Activated B cell treated with CpG ODN at 0.5 μM for 24 hours (primary cell): ENCODE measurements at places on chromosomes 3 and 15. TPM values are rescaled to one million over a fixed set of nuclear protein-coding genes. Genes with fewer than 3 reads are reported as not detected.

- no peaks in the 10 kb centered on the region for H3K27me3 ChIP-seq
- H3K4me1 ChIP-seq: no peaks in the 10 kb centered on the region
- no peak for DNase-seq
- H3K4me3 ChIP-seq: no peak overlapping the region
- H3K36me3 ChIP-seq: peaks cover 6% of the 10 kb centered on the region
- H3K27ac ChIP-seq: no peak overlapping the region
These were observed 30.4 kb upstream of the OR4F6 start for GRCh38 chr15:101772921-101773320.

GRCh38 chr3:9976721-9977709 is 9.6 kb downstream of the EMC3 start:
- H3K4me1 ChIP-seq: peaks cover 3% of the 10 kb centered on the region
- no peak overlapping the region for H3K4me3 ChIP-seq
- H3K27me3 ChIP-seq: no peaks in the 10 kb centered on the region
- no peak for DNase-seq
- no peak overlapping the region for H3K27ac ChIP-seq

- H3K27ac ChIP-seq: no peak overlapping the region
- no peak overlapping the region for H3K4me3 ChIP-seq
- no peaks in the 10 kb centered on the region for H3K27me3 ChIP-seq
These were observed 239.9 kb upstream of the ATP10A start for GRCh38 chr15:26103002-26103404.

GRCh38 chr15:57205996-57206395 is 170.3 kb upstream of the CGNL1 start:
- no peaks in the 10 kb centered on the region for H3K27me3 ChIP-seq
- peaks cover 9% of the 10 kb centered on the region for H3K36me3 ChIP-seq
- no peak overlapping the region for H3K27ac ChIP-seq
- H3K4me1 ChIP-seq: peaks cover 20% of the 10 kb centered on the region

DNA sequence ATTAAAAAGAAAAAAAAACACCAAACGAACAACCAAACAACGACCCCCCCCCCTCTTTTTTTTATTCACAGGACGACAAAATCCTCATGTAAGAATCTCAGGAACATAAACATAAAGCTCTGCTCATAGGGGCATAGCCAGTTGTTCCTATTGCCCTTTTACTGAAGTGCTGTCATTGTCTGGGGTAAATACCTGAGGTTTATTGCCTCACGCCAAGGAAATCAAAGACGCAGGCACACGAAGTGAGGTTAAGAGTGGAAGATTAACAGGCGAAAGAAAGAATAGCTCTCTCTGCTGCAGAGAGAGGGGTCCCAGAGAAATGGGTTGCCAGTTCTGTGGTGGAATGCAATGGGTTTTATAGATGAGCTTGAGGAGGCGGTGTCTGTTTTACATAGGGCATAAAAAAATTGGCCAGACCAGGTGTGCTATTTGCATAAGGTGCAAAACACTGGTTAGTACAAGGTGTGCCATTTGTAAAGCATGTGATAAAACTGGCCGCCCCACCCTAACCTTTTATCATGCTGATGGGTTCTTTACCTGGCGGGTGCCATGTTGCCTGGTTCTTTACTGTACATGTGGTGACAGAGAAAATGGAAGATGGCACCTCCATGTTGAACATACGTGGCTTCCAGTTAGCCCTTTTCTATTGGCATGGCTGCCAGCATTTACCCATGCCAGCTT is 257.6 kb upstream of the ZPLD1 start:
- no peak overlapping the region for H3K4me3 ChIP-seq
- H3K4me1 ChIP-seq: peaks cover 6% of the 10 kb centered on the region
- H3K27me3 ChIP-seq: no peaks in the 10 kb centered on the region
- no peak for DNase-seq
- H3K27ac ChIP-seq: no peak overlapping the region

DNA sequence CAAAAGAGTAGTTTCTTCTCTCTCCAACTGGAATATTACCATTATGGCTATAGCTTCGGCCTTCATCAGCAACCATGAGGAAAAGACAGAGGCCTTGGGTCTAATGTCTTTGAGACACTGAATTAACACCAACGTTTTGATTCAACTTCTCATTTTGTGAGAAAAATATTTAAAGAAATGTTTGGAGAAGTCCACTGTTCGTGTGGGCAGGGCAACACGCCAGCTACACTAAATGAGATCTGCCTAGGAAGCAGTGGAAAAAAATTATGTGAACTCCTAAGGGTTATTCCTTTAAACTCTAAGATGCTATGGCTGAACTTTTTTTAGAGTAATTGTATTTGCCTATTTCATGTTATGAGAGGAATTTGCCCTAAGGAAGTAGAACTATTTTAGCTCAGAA is 41.8 kb downstream of the NCEH1 start:
- no peak overlapping the region for H3K4me3 ChIP-seq
- H3K4me1 ChIP-seq: peaks cover 11% of the 10 kb centered on the region
- H3K27ac ChIP-seq: no peak overlapping the region

DNA sequence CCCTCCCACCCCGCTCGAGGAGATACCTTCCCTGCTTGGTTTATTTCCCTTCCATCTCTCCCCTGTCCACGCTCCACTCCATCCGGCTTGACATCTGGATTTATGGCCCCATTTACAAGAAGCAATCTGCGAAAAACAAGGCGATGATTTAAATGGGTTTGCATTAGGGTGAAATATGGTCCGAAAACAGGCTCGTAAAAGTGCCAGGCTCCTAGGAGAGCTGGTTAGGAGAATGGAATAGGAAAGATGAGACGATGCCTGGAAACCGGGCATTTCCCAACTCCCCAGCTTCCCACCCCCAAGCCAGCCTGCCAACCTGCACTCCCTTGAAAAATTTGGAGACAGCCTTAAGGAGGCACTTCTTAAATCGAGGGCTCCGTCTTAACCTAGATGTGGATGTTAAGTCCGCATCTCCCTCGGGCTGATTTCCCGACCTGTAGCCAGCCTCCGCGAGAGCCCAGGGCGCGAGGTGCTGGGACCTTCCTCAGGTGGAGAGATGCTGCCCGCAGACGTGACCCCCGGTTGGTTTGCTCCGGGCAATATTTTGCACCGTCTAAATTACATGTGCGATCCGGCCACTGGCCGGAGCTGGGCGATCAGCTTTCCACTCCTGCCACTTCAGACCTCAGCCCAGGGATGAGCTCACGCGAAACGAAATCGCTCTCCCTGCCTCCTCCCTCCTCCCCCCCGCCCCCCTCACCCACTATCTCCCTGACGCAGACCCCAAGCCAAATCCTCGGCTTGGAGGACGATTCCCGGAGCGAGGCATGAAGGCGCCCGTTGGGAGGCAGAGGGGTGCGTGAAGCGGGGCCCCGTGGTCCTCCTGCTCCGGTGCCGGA is 1.3 kb downstream of the GRM7 start:
- no peaks in the 10 kb centered on the region for H3K36me3 ChIP-seq
- no peak overlapping the region for H3K4me3 ChIP-seq
- H3K27ac ChIP-seq: no peak overlapping the region
- H3K27me3 ChIP-seq: peaks cover 15% of the 10 kb centered on the region
- no peak for DNase-seq

DNA sequence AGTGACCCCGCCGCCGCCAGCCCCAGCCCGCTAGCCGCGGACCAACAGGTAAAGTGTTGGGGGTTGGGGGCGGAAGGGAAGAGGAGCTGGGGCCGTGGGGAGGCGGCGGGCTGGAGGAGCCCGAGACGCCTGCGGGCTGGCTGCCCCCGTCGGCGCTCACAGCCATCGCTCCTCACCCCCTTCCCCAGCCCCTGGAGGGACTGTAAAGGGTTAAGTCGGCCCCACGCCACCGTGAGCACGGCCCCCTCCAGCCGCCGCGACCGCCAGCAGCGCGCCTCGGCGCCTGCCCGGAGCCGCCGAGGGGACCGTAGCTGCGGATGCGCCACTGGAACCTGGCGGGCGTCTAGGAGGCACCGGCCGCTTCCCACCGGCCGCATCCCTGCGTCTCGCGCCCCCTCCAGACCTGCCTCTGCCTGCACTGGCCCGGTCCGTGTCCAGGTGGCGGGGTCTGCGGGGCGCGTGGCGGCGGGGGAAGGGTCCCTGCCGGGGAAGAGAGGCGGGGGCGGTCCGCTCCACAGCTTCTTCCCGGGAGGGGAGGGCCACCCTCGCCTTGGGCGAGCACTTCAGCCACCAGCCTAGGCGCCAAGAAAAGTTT is 522 bp downstream of the MED12L start:
- peak; percentile 29 for DNase-seq
- H3K36me3 ChIP-seq: no peaks in the 10 kb centered on the region
- peak overlapping the region; percentile 89 for H3K4me3 ChIP-seq

GRCh38 chr3:190339130-190339529 is 16.9 kb upstream of the CLDN1 start:
- H3K27ac ChIP-seq: no peak overlapping the region
- H3K4me3 ChIP-seq: no peak overlapping the region
- no peaks in the 10 kb centered on the region for H3K36me3 ChIP-seq

DNA sequence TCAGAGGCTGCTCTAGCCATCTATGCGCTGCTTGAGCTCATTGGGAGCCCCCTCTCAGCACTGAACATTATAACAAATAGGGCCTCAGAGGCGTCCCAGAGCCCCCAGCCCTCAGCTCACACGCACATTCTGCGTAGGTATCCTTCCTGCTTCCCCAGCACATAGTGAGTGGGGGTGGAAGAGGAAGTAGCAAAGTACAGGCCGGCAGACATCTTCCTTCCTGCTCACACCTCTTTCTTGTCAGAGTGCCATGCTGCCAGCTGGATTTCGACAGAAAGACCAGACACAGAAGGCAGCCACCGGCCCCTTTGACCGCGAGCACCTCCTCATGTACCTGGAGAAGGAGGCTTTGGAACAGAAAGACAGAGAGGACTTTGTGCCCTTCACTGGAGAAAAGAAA is 16.6 kb downstream of the TMOD2 start:
- H3K36me3 ChIP-seq: peaks cover 41% of the 10 kb centered on the region
- no peak overlapping the region for H3K4me3 ChIP-seq
- H3K27ac ChIP-seq: peak overlapping the region; percentile 77
- H3K4me1 ChIP-seq: peaks cover 10% of the 10 kb centered on the region

DNA sequence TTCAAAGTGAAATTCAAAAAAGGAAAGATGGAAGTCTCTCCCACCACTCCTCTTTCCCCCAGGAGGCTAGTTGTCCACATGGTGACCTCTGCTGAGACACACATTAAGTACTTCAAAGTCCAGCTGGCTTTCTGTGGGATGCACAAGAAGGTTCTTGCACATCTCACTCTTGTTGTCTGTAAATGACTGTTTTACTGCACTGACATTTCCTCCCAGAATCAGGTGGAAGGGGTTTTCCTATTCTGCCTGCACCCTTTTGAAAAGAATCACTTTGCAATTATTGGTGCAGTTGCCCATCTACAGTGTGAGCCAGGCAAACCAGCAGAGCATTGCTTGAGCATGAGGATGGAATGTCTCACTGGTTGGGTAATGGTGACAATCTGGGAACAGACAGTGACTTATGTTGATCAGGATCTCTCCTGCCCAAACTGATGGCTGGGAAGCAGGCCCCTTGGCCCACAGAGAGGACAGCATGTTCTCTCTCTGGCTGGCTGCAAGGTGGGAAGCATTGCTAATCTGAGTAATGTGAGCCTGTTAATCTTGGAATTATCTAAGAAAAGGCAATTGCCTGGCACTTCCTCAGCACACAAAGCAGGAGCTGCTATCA is 347.7 kb upstream of the SATB1 start:
- H3K4me1 ChIP-seq: no peaks in the 10 kb centered on the region
- no peak for DNase-seq
- H3K27ac ChIP-seq: no peak overlapping the region

GRCh38 chr15:40085266-40085665 is 23.4 kb downstream of the BMF start:
- no peak for DNase-seq
- peak overlapping the region; percentile 65 for H3K27ac ChIP-seq
- peaks cover 67% of the 10 kb centered on the region for H3K4me1 ChIP-seq

DNA sequence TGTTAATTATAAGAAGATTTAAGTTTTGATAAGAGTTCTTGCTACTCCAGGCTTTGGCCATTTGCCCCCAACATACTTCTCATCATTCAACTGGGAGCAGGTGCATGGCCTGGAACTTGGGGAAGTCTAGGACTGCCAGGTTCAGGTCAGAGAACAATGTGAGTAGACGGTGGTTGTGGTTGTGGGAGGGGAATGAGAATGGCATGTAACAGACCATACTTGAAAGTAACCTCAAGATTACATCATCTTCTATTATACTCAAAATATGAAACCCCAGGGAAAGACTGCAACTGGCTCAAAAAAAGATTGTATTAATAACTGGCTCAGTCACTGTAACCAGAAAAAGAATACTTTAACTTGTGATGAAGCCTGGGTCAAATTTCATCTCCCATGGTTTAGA is 364.9 kb upstream of the DPPA4 start:
- H3K4me3 ChIP-seq: no peak overlapping the region
- H3K4me1 ChIP-seq: no peaks in the 10 kb centered on the region
- H3K27me3 ChIP-seq: no peaks in the 10 kb centered on the region

GRCh38 chr3:153976891-153977554 is 144.2 kb upstream of the ARHGEF26 start:
- H3K36me3 ChIP-seq: no peaks in the 10 kb centered on the region
- no peak overlapping the region for H3K4me3 ChIP-seq
- H3K4me1 ChIP-seq: no peaks in the 10 kb centered on the region
- no peak overlapping the region for H3K27ac ChIP-seq

- H3K4me3 ChIP-seq: no peak overlapping the region
- peaks cover 21% of the 10 kb centered on the region for H3K27me3 ChIP-seq
- DNase-seq: no peak
- H3K27ac ChIP-seq: no peak overlapping the region
These were observed 2.1 kb downstream of the FAM240A start for GRCh38 chr3:46614431-46614830.

GRCh38 chr3:127673191-127674100 is 694 bp downstream of the ABTB1 start:
- peak; percentile 16 for DNase-seq
- H3K27ac ChIP-seq: peak overlapping the region; percentile 53

GRCh38 chr15:70348581-70349344 is 251.0 kb upstream of the TLE3 start:
- no peaks in the 10 kb centered on the region for H3K36me3 ChIP-seq
- no peak overlapping the region for H3K4me3 ChIP-seq
- H3K27me3 ChIP-seq: no peaks in the 10 kb centered on the region

GRCh38 chr15:96336596-96337364 is 6.3 kb downstream of the NR2F2 start:
- no peaks in the 10 kb centered on the region for H3K36me3 ChIP-seq
- H3K27me3 ChIP-seq: peaks cover 53% of the 10 kb centered on the region
- H3K4me1 ChIP-seq: peaks cover 10% of the 10 kb centered on the region
- DNase-seq: no peak

DNA sequence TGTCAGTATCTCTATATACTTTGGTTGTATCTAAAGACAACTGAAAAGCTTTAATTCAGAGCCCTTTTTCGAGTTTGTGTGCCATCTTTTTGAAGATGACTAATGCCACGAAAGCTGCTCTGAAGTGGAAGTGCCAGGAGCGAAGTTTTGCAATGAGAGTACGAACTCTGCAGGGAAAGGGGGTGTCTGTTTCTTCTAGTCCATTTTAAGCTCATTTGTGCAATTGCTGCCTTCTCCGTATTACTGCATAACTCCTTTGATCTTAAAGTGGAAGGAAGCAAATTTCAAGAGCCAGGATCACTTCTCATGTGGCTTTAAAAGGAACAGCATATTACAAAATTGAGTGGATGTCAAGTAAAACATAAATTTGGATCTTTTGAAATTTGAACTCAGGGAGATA is 245.3 kb downstream of the FEZF2 start:
- no peak overlapping the region for H3K4me3 ChIP-seq
- no peaks in the 10 kb centered on the region for H3K36me3 ChIP-seq
- H3K4me1 ChIP-seq: no peaks in the 10 kb centered on the region
- H3K27me3 ChIP-seq: peaks cover 3% of the 10 kb centered on the region
- no peak for DNase-seq

Gene SGO1
- 5.9 and 7.2 TPM in 2 replicates for total RNA-seq

Gene CFAP100
- not detected in 2 replicates for total RNA-seq

Gene RPS27L
- 70.8 and 74.9 TPM in 2 replicates for total RNA-seq

Gene ZKSCAN7
- total RNA-seq: 6.8 and 9.2 TPM in 2 replicates

Gene IQCH
- total RNA-seq: 1.1 and 1.5 TPM in 2 replicates

Gene LRRC31
- total RNA-seq: not detected in 2 replicates

Gene HHLA2
- total RNA-seq: 1.00 and 1.1 TPM in 2 replicates

Gene SCG5
- 0.27 TPM in 1 of 2 replicates, not detected in the other for total RNA-seq

Gene KIF15
- total RNA-seq: 2.4 and 3.1 TPM in 2 replicates

Gene RTP1
- total RNA-seq: not detected in 2 replicates

Gene CASR
- 0.02 TPM in 1 of 2 replicates, not detected in the other for total RNA-seq

Gene CLRN1
- total RNA-seq: not detected in 2 replicates
